Amniotic stem cell (primary cell): ENCODE measurements at places on chromosomes 5 and 9.

GRCh38 chr9:124394167-124394566, 21.1 kb downstream of the PSMB7 start:
- no peak for DNase-seq

DNA sequence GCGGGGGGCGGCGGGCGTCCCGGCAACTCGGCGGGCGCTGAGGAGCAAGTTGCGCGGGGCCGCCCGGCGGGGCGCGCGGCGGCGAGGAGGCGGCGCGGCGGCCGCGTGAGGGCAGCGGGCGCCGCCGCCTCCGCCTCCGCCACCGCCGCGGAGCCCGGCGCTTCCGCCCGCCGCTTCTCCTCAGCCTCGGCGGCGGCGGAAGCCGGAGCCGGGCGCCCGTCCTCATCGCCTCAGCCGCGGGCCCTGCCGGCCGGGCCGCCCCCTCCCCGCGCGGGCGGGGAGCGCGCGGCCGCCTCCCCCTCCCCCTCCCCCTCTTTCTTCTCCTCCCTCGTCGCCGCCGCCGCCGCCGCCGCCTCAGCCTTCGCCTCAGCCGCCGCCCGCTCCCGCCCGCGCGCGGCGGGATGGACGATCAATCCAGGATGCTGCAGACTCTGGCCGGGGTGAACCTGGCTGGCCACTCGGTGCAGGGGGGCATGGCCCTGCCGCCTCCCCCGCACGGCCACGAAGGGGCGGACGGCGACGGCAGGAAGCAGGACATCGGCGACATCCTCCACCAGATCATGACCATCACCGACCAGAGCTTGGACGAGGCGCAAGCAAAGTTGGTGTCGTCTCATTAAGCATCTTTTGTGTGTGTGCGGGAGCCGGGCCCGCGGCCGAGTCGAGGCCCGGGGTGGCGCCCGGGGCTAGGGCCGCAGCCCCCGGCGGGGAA, at the start of gene PBX3:
Gene PBX3, plus strand, starts transcription at position 321 of the 712 bp plus-strand sequence.
- DNase-seq = no peak

DNA sequence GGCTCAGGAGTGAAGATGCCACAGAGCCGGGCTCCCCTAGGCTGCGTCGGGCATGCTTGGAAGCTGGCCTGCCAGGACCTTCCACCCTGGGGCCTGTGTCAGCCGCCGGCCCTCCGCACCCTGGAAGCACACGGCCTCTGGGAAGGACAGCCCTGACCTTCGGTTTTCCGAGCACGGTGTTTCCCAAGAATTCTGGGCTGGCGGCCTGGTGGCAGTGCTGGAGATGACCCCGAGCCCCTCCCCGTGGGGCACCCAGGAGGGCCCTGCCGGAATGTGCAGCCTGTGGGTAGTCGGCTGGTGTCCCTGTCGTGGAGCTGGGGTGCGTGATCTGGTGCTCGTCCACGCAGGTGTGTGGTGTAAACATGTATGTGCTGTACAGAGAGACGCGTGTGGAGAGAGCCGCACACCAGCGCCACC, 113.1 kb downstream of the RXRA start:
- no peak for DNase-seq

DNA sequence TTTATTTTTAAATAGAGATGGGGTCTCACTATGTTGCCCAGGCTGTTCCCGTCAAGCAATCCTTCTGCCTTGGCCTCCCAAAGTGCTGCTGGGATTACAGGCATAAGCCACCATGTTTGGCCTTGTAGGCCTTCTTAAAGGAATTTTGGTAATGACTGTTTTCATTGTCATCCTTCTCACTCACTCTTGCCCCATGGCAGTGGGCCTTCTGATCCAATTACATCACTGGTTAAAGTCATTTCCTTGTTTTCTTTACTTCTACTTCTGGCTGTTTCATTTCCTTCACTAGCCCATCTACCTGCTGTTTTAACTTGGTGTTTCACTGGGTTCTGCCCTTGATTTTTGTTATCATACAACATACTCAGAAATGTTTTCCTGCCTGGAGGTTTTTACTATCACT, 20.1 kb upstream of the NIM1K start:
- DNase-seq = no peak

DNA sequence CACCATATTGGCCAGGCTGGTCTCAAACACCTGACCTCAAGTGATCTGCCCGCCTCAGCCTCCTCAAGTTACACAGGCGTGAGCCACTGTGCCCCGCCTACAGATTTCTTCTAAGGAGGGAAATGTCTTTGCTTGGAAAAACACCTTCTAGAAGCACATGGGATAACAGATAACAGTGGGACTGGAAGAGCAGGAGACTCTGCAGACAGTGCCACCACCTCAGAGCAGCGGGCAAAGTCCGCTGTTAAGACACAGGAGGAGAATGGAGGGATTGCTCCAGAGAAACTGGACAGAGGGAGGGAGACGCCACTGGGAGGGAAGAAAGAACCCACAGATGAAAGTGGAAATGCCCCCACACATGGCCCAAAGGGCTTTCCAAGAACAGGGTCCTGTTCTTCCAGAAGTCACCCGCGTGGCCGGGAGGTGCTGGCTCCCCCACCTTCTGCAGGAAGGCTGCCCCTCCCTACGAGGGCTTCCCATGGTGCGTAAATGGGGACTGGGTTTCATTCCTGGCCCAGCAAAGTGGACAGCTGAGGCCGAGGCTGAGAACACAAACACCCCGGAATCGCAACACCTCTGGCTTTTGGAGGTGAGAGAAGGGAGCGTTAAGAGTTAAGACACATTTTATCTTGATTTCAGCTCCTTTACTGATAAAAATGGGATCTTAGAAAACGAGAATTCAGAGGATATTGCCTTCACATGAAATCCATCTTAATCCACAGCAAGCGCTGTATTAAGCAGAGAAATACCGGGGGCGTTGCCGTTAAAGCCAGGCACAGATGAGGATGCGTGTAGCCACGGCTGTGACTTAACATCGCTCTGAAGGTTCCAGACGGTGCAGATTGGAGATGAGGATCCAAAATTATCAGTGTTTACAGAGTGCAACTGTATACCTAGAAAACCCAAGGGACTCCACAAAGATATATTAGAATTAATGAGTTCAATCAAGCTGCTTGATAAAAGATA, 11.2 kb downstream of the ADAMTS2 start:
- DNase-seq = no peak

- no peak for DNase-seq
Observed at GRCh38 chr9:136386018-136386417, 12.5 kb upstream of the CARD9 start.

DNA sequence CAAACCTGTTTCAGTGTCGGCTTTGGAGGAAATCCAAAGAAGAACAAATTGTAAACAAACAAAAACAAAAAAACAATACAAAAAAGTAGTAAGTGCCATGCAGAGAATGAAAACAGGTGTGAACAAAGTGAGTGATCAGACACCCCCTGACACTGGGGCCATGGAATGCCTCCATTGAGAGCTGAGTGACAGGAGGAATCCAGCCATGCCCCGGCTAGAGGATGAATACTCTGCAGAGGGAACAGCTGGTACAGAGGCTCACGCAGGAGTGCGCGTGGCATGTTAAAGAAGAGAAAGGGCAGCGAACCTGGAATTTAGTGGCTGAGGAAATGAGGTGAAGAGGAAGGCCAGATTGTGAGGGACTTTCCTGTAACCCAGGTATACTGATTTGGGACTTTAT, 15.5 kb upstream of the CCNJL start:
- DNase-seq = no peak

GRCh38 chr9:99573085-99573484, 248.6 kb upstream of the NR4A3 start:
- DNase-seq = no peak

DNA sequence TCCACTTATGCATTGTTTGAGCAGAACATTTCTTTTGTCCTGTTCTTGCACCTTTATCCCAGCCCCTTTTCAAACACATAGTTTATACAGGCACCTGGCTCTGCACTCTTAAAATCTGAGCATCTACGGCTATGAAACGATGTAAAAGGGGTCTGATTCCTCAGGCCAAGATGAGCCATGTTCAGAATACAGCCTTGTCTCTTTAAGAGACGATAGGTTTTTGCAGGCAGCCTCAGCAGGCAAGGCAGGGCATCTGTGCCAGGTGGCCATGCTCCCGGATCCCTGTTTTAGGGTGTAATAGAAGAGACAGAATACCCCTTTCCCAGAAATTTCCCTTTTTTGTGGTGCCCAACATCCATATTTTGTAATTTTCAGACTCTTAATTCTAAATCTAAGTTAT, 89.1 kb upstream of the NFIB start:
- no peak for DNase-seq

DNA sequence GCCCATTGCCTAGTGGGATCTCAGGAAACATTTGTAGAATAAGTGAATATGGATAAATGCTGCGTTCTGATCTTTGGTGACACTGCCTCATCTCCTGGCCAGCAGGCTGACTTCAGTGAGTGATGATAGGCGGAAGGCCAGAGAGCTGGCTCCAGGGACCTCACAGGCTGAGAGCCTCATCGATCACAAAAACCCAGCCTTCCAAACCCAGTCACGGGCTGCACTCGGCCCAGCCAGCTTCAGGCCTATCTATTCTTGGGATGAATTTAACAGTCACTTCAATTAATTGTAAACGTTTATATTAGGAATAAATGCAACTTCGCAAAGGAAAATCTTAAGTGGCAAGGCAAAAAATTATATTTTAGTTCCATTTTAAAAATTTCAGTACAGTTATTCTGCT, 201.6 kb downstream of the IRX2 start:
- no peak for DNase-seq

DNA sequence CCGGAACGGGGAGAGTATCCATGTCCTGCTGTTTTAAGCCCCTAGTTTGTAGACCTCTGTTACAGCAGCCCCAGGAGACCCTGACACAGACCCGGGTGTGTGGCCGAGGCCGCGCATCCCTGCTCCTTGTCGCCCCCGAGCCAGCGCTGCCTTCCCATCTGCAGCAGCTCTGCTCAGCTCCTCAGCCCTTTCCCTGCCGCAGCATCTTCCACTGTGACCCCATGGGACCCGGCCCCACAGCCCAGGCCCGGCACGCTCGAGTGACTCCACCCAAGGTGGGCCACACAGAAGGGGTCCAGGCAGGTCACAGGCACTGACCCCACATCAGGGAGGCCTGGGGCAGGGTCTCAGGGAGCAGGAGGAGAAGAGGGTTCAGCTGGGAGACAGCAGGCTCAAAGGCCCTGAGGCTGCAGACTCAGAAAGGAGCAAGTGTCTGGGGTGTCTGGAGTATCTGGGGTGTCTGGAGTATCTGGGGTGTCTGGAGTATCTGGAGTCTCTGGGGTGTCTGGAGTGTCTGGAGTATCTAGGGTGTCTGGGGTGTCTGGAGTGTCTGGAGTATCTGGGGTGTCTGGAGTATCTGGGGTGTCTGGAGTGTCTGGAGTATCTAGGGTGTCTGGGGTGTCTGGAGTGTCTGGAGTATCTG, 31.2 kb downstream of the LHX3 start:
- no peak for DNase-seq

- no peak for DNase-seq
Observed at GRCh38 chr9:82645600-82645999, 417.3 kb downstream of the RASEF start.

- no peak for DNase-seq
Observed at GRCh38 chr5:78755822-78756429, 107.4 kb upstream of the LHFPL2 start.

- DNase-seq = no peak
Observed at GRCh38 chr9:36064448-36065037, 27.8 kb downstream of the RECK start.

DNA sequence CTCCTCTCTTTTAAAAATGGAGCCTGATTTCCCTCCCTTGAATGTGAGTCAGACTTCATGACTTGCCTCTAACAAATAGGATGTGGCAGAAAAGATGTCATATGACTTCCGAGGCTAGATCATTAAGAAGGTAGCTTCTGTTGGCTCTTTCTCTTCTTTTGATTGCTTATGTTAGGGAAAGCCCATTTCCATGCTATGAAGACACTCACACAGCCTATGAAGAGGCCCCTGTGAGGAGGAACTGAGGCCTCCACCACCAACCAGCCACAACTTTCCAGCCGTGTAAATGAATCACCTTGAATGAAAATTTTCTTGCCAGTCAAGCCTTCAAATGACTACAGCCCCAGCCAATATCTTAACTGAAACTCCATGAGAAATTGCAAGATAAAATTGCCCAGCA, 413.4 kb downstream of the TMEM38B start:
- no peak for DNase-seq

- no peak for DNase-seq
Observed at GRCh38 chr5:107887166-107887943, 216.6 kb upstream of the EFNA5 start.

- no peak for DNase-seq
Observed at GRCh38 chr5:86748538-86749105, 130.9 kb downstream of the COX7C start.

DNA sequence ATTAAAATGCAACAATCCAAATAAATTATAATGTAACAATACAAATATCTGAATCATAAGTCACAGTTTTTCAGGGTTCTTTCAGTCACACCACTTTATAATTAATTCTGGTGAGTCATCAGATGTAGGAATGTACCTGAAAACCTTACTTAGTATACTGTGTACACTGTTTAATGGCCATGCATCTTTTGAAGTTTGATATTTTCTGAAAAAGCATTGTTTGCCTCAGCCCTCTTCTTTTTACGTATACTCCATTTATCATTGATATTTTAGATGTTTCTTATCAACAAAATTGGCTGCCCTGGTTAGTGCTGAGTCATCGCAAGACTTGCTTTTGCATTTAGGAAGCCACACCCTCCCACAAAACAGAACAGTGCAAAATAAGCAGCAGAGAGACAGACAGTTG, 218.6 kb downstream of the PJA2 start:
- DNase-seq = no peak

DNA sequence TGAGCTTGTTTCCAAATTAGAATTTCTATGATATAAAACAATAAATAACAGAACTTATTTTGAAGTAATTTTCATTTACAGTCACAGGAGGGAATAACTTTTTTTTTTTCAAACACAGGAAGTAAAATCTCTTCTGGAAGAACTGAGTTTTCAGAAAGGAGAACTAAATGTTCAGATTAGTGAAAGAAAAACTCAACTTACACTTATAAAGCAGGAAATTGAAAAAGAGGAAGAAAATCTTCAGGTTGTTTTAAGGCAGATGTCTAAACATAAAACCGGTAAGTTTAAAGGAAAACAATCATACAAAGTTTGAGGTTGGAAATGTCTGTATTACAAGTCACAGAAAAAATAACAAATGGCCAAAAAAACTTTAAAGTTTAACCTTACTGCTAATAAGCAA, 41.6 kb downstream of the RAB14 start:
- DNase-seq = no peak

DNA sequence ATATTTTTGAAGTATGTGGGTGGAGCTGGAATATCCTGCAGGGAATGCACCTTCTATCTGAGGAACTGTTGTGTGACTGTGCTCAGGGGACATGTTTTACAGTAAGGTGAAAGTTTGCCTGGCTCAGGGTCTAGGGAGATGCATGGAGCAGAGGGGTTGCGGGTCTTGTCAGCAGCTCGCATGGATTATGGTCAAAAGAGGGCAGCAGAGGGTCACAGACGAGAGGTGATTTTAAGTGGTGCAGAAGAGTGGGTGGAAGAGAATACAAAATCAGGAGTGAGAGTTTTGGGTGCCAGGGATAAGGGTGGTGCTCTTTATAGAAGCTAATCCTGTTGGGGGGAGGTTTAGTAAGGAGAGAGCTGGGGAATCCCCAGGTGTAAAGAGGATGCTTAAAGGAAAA, 53.5 kb upstream of the GRIN3A start:
- no peak for DNase-seq
